ENCODE measurements at places on chromosomes 1 and 21.

GRCh38 chr1:220278991-220279390, 6.7 kb upstream of the RAB3GAP2 start:
- no peak for DNase-seq

- no peak for DNase-seq
These were observed 53.9 kb upstream of the NADK start for GRCh38 chr1:1832166-1832565.

DNA sequence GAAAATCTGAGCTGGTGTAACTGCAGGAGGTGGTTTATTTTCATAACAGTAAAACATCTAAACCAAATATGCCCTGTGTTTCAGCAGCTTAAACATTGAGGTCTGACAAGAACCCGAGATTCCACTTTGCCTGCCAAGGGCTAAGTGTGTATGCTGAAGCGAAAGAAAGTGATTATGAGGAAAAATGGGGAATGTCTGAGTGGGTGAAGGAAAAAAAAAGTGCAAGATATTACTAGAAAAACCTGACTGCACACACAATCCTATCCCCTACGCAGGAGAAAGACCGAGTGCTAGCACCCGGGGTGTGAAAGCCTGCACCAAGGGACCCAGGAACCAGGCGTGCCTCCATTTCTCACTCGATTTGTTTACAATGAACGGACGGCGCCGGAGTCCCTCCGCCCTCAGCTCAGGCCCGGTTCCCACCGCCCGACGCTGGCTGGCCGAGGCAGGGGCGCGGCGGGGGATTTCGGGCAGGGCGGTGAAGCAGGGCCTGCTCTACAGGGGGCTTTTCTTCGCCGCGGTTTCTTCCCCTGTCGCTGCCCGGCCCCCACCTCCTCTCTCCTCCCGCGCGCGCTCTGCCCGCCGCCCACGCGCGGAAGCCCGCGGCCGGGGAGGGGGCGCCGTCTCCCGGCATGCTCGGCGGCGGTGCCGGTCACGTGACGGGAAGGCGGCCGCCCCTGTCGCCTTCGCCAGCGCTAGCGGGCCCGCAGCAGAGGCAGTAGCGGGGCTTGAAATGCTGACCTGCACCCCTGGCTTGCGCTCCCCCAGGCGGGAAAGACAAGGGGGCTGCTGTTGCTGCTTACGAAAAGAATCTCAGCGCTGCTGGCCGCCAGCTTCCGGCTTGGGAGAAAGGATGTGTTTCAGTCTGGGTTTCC, 35.9 kb downstream of the ITPKB start:
- no peak for DNase-seq

- no peak for DNase-seq
These were observed 2.6 kb upstream of the SLC30A1 start for GRCh38 chr1:211581526-211581925.

DNA sequence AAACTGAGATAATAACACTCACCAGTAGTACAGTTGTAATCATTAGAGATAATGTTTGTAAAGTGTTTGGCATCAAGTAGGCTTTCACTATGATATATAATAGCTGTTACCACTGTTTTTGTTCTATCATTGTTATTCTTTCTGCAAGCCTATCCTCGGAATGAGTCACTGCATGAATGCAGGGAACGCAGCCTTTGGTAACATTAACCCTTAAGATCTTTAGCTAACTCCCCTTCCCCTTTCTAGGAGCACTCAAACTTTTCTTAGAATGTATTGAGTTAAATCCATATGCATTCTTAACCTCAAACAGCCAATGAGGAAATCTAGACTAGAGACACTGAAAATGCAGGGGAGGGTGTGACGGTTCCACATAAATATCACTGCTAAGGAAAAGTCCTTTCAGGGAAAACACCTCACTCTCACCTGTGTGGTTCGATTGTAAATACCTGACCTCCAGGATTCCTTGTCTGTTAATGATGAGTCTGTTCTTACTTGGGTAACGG, 467.3 kb downstream of the SETD4 start:
- DNase-seq: no peak

- no peak for DNase-seq
These were observed 28.3 kb downstream of the GADD45A start for GRCh38 chr1:67713057-67713846.

DNA sequence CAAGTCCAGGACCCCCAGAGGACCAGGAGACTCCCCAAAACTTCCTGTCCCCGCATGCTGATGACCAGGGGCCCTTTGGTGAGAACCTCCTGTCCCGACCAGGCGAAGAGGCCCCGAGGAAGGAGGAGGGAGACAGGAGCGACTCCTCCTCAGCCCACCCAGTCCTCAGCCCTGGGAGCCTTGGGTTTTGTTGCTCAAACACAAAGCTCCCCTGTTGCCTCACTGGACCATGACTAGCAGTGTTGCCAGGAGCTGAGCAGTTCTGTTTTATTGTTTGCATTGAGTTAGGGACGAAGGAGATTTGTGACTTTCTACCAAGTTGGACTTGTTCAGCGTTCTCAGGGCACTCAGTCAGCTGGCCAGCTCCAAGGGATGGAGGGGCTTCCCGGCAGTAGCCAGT, 10.0 kb downstream of the UMODL1 start:
- DNase-seq: no peak

- no peak for DNase-seq
These were observed 705 bp downstream of the FCRL1 start for GRCh38 chr1:157819215-157819614.

- no peak for DNase-seq
These were observed 56.4 kb downstream of the MT1HL1 start for GRCh38 chr1:236947794-236948193.

DNA sequence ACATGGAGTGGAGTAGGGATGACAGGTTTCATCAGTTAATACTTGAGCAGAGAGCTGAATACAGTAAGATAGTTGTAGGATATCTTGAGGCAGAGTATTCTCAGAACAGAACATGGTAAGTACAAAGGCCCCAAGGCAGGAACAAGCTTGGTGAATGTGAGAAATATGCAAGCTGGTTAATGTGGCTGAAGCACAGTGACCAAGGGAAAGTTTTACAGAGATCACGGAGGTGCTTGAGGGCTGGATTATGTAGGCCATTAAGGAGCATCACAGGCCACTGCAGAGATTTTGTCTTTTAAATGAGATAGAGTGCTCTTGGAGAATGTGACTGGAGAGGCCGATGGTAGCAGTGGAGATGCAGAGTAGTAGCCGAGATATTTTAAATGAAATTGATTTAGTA, 54.0 kb upstream of the BOLA1 start:
- DNase-seq: no peak

GRCh38 chr1:110477041-110477440, 26.1 kb downstream of the PROK1 start:
- DNase-seq: peak; percentile 3

DNA sequence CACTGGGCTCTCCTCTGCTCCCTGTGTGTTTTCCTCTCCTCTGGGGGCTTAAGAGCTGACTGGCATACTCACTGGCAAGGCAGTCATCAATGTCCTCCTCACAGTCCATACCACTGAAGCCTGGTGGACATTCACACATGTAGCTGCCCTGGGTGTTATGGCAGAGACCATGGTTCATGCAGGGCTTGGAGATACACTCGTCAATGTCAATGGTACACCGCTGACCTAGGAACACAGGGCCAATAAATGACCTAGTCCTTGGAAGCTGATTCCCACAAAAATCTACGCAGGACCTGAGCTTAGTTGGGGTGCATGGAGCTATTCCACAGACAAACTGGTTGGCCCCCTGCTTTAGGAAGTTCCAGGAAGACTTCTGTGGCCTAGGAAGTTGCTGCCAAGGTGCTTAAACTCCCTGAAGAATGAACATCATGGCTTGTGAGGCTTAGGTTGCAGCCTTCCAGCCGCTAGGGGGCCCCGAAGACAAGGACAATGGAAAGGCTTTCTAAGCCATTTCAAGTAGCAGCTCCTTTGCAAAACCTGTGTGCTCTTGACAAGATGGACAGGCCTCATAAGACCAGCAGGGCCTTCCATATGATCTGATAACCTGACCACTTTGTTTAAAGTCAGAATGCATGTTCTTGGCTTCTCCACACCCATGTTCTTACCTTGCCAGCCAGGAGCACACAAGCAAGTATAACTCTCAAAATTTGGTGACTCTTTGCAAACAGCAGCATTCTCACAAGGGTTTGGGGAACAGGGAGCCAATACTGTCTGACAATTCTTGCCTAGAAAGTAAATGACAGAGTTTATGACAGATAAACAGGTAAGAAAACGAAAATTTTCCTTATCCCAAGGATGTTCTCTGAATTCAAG, 52.3 kb upstream of the ADAM30 start:
- peak; percentile 34 for DNase-seq

DNA sequence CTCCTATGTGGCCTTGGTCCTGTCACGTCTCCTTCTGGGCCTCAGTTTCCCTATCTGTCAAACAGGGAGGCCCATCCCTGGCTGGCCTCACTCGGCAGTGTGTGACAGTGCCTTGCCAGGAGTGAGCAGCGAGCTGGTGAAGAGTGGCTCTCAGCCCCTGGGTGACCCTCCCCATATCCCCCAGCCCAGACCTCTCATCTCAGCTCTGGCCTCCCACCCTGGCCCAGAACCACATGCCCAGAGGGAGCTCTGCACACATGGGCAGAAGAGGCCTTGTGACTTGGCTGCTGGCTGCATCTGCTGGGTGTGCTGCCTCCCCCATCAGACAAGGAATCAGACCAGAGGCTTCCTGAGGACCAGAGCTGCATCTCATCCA, 19.5 kb upstream of the PADI1 start:
- no peak for DNase-seq

GRCh38 chr21:35084869-35085268, 35.8 kb upstream of the RUNX1 start:
- no peak for DNase-seq

GRCh38 chr1:99771513-99771918, 5.1 kb upstream of the FRRS1 start:
- no peak for DNase-seq

- no peak for DNase-seq
These were observed 5.2 kb upstream of the PIGC start for GRCh38 chr1:172448995-172449584.

GRCh38 chr1:221753828-221754188, 11.9 kb upstream of the DUSP10 start:
- no peak for DNase-seq

GRCh38 chr1:221045842-221046831, 166.9 kb downstream of the HLX start:
- peak; percentile 68 for DNase-seq

- no peak for DNase-seq
These were observed 20.2 kb downstream of the COQ8A start for GRCh38 chr1:226960256-226960655.

DNA sequence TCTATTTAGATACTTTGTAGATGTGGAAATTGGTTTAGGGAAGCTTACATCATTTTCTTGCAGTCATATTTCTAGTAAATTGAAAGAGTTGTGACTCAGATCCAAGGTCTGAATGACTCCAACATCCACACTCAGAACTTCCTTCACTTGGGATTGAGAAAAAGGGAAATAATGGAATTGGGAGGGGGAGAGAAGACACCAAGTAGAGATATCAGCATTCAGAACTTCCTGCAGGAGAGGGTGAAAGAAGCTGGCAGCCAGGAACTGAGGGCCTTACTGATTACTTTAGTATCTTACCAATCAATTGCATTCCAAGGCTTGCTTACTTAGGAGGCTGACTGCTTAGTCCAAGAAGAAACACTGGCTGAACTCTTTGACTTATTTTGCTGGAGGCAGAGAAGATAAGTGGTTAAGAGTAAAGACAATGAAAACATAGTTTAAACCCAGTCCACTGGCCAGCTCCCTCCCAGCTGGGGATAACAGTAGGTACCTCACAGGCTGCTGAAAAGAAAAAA, 21.7 kb downstream of the APP start:
- DNase-seq: no peak
